Substantia nigra (tissue), 51 donors: ENCODE measurements at places on chromosomes 5 and 9.

- DNase-seq: no peak
Measured at GRCh38 chr9:89988458-89988857, 383.6 kb downstream of the GADD45G start.

- no peak for DNase-seq
Measured at GRCh38 chr5:13529300-13529699, 415.2 kb downstream of the DNAH5 start.

DNA sequence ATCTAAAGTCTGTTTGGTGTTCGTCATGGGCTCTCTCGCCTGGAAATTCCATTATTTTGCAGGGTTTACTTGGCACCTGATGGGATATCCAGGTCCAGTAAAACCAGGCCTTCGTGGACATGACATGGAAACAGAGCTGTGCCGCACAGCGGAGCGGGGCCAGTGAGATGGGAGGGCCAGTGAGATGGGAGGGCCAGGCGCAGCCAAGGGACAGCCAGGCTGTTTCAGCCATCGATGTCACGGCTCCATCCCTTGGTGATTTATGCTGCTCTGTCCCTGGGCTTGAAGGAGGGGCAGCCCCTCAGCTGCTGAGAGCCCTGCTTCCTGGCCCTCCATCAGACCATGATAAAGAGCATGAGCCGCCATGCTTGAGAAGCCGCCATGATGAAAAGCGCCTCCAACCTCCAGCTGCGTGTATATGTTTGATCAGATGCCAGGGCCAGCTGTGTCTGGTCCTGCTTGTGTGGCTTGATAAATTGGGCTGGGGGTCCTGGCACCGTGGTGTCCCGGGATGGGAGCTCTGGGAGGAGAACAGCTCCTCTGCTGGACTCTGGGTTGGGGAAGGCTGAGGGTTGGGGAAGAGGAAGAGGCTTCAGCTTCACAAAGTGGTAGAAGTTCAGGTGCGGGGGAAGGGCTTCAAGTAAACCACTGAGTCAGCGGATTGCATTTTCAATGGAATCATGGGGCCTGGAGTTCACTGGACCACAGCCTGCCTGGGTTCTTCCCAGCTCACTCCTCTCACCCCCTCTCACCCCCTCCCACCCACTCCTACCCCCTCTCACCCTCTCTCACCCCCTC, 6.1 kb upstream of the COL5A1 start:
- DNase-seq: no peak

GRCh38 chr9:15927161-15927560, 374.3 kb downstream of the CCDC171 start:
- DNase-seq: no peak

- DNase-seq: no peak
Measured at GRCh38 chr9:89788434-89788833, 183.6 kb downstream of the GADD45G start.

DNA sequence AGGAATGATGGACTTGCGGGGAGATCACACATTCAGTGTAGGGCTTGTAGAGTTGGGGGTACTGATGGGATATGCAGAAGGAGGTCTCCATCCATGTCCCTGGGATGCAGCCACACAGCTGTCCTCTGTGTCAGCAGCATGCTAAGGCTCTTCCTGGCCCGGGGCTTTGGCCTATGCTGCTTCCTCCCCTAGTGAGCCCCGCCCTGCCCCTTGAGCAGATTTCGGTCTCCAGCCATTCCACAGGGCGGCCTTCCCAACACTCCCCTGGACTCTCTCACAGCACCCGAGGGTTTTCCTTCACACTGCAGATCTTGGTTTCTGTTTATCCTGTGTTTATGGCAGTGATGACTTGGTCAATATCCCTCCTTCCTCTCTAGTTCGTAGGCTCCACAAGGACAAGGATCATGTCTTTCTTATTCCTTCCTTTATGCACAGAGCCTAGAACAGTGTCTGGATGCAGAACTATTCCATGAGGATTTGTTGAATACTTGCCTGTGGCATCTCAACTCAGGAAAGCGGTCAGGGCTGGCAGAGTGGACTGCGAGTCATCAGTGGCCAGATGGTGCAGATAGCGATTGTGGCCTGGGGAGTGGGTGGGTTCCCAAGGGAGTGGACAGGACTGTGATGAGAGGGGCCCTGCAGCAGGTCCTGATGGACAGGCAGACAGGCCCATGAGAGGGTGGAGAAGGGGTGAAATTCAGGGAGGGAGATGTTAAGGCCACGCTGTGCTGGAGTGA, 114.2 kb downstream of the RGS3 start:
- no peak for DNase-seq

DNA sequence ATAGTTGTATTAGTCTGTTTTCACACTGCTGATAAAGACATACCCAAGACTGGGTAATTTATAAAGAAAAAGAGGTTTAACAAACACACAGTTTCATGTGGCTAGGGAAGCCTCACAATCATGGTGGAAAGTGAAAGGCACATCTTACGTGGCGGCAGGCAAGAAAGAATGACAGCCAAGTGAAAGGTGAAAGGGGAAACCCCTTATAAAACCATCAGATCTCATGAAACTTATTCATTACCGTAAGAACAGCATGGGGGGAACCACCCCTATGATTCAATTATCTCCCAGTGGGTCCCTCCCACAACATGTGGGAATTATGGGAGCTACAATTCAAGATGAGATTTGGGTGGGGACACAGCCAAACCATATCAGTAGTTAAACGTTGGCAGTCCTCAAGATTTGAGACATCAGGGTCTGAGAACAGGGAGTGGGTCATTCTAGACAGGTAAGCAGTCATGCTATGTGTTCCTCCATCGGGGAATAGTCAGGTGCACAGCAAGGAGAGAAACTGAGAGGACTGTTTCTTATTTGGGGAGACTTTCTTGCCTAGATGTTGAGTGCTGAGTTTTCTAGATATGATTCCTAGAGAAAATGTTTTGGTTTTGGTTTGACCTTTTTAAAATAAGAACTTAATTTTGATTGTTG, 45.8 kb upstream of the ENTREP1 start:
- no peak for DNase-seq

DNA sequence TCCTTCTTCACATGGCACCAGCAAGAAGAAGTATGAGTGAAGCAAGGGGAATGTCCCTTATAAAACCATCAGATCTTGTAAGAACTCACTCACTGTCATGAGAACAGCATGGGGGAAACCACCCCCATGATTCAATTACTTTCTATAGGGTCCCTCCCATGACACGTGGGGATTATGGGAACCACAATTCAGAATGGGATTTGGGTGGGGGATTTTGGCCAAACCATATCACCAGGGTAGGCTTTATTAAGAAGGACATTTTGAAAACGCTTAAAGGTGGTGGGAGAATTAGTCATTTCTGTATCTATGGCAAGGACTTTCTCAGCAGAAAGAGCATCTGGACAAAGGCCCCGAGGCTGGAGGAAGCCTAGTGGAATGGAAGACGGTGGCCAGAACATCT, 100.2 kb upstream of the ADAMTS16 start:
- DNase-seq: no peak

DNA sequence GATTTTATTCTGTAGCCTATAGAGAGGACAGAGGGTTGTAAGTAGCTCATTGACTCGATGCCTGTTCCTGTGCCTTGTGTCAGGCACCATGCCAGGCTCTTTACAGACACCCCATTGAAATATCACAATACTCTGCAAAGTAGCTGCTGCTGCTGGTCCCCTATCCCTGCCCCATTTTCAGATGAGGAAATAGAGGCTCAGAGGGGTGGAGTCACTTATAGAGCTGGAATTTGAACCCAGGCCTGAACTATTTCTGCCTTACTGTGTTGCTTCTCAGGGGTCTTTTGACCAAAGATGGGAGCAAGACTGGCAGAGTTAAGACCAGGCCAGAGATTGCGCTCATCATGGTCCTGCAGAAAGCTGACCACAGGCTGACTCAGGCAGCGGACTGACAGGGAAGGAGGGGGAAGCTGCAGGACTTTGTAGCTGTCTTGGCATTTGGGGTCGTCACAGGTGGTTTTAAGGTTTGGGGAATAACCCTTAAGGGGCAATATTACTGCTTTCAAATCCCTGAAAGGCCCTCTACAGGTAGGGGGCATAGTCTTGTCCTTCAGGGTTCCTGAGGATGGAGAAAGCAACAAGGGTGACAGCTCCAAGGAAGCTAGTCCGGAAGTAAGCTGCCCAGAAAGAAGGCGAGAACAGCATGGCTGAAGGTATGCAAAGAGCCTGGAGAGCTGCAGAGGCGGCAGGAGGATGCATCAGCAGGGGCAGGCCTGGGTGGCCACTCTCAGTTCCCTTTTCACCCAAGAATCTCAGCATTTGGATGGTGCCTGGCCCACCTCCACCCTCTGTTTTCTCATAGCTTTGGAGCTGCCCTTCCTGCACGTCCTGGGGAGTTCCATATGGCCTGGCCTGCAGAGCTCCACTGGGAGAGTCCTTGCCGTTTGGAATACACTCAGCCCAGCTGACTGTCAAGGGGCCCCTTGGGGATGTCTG, 18.3 kb upstream of the NDST1 start:
- DNase-seq: no peak

DNA sequence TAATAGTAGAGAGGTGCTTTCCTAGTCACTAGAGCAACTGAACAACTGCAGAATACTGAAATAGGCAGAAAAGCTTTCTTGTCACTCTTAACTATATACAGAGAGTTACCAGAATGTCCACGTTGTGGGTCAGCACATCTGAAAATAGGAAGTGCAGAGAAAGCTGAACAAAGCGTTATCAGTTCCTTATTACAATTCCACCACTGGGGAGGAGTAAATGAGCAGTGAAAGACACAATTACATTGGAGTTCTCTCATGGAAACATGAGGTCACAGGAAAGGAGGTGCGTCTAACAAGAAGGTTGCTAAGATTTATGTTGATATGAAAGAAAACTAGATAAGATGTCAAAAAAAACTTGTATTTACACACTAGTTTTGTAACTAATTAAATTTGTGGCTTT, 461.9 kb upstream of the COX7C start:
- DNase-seq: no peak

DNA sequence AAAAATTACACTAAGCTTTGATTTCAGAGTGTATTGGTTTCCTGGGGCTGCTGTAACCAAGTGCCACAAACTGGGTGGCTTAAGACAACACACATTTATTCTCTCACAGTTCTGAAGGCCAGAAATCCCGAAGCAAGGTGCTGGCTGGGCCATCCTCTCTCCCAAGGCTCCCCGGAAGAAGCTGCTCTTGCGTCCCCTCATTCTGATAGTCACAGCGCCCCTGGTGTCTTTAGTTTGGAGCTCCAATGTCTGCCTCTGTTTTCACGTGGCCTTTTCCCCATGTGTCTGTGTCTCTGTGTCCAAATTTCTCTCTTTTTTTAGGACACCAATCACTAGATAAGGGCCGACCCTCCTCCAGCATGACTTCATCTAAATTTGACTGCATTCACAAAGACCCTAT, 56.7 kb downstream of the ROPN1L start:
- no peak for DNase-seq

DNA sequence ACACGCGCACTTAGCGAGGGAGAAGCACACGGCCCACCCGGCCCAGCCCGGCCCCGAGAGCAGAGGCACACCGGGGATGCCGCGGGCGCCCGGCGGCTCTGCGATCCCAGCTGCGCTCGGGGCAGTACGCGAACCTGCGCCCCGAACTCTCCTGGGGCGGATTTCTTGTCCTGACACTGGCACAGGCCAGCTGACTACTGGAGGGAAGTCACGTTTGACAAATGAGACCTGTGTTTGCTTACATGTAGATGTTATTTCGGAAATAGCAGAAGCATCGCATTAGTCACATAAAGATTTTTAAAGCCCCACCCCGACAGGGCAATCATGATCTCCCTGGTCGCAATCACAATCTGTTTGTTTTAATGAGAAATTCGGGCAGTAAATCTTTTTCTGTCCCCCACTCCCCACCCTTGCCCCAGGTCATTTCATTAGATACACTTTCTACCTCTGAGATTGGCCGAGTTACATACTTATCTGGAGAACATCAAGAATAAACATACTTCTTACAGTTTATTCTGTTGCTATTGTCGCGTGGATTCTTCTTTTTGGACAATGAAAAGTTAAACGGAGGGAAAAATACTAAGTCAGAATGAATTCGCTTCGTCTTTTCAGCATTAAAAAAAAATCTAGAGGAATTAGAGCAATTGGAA, 518.9 kb downstream of the CTNND2 start:
- DNase-seq: no peak

GRCh38 chr5:159324986-159325385, 5.3 kb downstream of the IL12B start:
- DNase-seq: no peak

GRCh38 chr5:178346607-178347334, 114.2 kb upstream of the PHYKPL start:
- DNase-seq: peak; percentile 38

GRCh38 chr5:36252722-36253365, 11.1 kb upstream of the NADK2 start:
- no peak for DNase-seq

DNA sequence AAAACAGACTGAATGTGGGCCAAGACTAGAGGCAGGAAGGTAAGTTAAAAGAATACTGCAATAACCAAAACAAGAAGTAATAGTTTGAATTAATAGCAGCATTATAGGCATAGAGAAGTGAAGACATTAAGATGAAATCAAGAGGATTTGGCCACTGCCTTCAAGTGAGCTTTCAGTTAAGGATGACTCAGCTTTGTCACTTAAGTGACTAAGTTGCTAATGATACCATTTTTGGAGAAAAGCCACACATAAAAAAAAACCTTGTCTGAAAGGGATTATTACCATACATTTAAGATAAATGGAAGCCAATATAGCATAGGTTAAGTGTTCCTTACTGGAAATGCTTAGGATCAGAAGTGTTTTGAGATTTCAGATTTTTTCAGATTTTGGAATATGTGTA, 57.0 kb downstream of the ECPAS start:
- no peak for DNase-seq

GRCh38 chr9:37967014-37967760, 63.3 kb upstream of the SLC25A51 start:
- DNase-seq: no peak
